ENCODE measurements at places on chromosomes 3 and 15.
A peak's percentile ranks its signal among the peaks of the same experiment; 100 is the strongest.

- peak; percentile 46 for DNase-seq
These were observed 12.7 kb downstream of the PLXND1 start for GRCh38 chr3:129593595-129594339.

- no peak for DNase-seq
These were observed 1154.8 kb downstream of the NSUN3 start for GRCh38 chr3:95217661-95218060.

- DNase-seq: no peak
These were observed 45.3 kb downstream of the SEMA3G start for GRCh38 chr3:52399593-52399992.

GRCh38 chr15:65423150-65423975 lies 616 bp upstream of the IGDCC4 start:
- DNase-seq: no peak

DNA sequence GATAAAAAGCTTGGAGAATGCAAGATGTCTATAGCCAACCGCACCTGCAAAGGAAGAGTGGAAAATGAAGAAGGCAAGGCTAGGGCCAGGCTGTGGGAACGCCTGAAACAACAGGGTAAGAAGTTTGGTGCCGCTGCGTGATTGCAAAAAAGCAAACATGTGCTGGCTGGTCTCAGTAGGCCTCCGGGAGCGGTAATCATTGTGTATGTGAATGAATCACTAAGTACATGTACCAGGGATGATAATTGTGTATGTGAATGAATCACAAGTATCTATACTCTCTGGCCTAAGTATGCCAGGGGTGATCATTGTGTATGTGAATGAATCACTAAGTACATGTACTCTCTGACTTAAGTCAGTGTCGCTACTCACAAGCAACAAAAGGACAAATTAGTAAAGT lies 40.3 kb upstream of the PARL start:
- no peak for DNase-seq
